ENCODE measurements at places on chromosomes 16 and 17. TPM values are rescaled to one million over a fixed set of nuclear protein-coding genes. Genes with fewer than 3 reads are reported as not detected.

DNA sequence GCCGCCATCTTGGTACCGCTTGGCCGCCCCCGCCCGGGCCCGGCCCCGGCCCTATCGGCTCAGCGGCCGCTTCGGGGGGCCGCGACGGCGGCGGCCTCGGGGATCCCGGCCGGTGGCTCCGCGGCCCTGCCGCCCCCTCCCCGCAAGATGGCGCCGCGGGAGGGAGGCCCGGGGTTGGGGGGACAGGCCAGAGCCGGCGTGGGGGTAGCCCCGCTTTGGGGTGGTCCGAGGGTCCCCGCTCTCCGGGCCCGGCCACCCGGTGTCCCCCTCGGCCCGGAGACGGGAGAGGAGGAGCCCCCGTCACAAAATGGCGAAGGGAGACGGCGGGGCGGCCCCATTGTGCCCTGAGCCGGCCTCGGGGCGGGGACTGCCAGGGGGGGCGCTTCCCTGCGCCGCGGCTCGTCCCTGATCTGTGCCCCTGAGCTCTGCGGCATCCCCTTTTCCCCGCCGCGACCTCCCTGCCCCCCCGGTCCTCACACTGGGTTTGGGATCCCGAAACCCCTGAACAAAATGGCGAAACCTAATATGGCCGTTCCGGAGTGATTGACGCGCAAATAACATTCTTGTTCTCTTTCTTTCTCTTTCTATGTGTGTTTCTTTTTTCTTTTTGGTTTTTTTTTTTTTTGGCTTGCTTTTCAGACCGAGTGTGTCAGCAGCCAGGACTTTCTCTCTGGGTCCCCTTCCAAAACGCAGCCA, 986 bp downstream of the HAPSTR1 start:
- H3K27me3 ChIP-seq, result no peaks in the 10 kb centered on the region
- H3K4me3 ChIP-seq, result peak overlapping the region; percentile 79
- peak; percentile 31 for DNase-seq
- peak overlapping the region; percentile 99 for H3K27ac ChIP-seq
- H3K4me1 ChIP-seq, result peaks cover 45% of the 10 kb centered on the region

GRCh38 chr16:27238016-27238587, 30.5 kb downstream of the NSMCE1 start:
- no peaks in the 10 kb centered on the region for H3K27me3 ChIP-seq
- peak overlapping the region; percentile 49 for H3K27ac ChIP-seq
- peaks cover 29% of the 10 kb centered on the region for H3K4me1 ChIP-seq
- DNase-seq, result no peak
- H3K4me3 ChIP-seq, result no peak overlapping the region
- no peaks in the 10 kb centered on the region for H3K36me3 ChIP-seq

- DNase-seq, result no peak
- H3K4me3 ChIP-seq, result no peak overlapping the region
- H3K27ac ChIP-seq, result no peak overlapping the region
- H3K4me1 ChIP-seq, result no peaks in the 10 kb centered on the region
- no peaks in the 10 kb centered on the region for H3K36me3 ChIP-seq
These were observed 7.2 kb upstream of the NDRG4 start for GRCh38 chr16:58492735-58493134.

GRCh38 chr17:35554668-35555067, 6.0 kb downstream of the SLFN14 start:
- H3K4me1 ChIP-seq, result no peaks in the 10 kb centered on the region
- no peaks in the 10 kb centered on the region for H3K36me3 ChIP-seq
- H3K27ac ChIP-seq, result no peak overlapping the region
- no peak for DNase-seq
- no peak overlapping the region for H3K4me3 ChIP-seq
- peaks cover 5% of the 10 kb centered on the region for H3K27me3 ChIP-seq

GRCh38 chr17:39742856-39743436, 5.2 kb downstream of the GRB7 start:
- no peak for DNase-seq
- H3K36me3 ChIP-seq, result no peaks in the 10 kb centered on the region
- no peak overlapping the region for H3K4me3 ChIP-seq
- H3K27ac ChIP-seq, result no peak overlapping the region

Gene LRRC46
- not detected for total RNA-seq

Gene PMFBP1
- not detected for total RNA-seq

DNA sequence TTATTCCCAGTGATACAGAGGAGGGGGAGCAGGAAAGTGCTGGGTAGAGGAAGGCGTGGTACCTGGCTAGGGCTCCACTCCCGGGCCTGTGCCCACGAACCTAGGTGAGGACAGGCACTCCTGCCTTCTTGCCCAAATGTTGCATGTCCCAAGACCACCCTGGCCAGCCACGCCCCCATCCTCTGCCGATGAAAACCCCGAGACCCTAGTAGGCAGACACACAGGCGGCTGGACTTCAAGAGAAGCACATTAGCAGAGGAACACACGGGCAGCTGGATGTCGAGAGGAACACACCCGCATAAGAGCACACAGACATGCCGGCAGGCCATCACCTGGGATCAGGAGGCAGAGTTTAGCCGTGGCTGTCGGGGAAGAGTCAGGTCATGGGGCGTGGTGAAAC, 1386.5 kb upstream of the GOT2 start:
- no peak for DNase-seq
- H3K27ac ChIP-seq, result no peak overlapping the region
- H3K4me1 ChIP-seq, result no peaks in the 10 kb centered on the region

DNA sequence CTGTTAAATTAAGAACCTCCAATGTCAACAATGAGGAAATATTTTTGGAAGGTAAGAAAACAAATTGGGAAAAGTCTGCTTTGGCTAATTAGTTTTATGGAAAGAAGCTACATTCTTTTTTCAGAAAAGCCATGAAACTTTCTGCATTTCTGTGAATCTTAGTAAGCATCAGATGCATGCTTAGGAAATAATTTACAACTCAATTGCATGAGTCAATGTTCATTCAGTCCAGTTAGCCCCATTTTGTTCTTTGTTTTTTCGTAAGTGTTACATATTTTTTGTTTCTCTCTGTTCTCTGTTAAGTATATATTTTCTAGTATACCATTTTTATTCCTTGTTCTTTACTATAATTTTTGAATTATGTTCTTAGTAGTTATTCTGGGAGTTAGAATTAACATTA, 195.2 kb upstream of the KIF2B start:
- no peaks in the 10 kb centered on the region for H3K27me3 ChIP-seq
- no peaks in the 10 kb centered on the region for H3K36me3 ChIP-seq
- no peak overlapping the region for H3K4me3 ChIP-seq

DNA sequence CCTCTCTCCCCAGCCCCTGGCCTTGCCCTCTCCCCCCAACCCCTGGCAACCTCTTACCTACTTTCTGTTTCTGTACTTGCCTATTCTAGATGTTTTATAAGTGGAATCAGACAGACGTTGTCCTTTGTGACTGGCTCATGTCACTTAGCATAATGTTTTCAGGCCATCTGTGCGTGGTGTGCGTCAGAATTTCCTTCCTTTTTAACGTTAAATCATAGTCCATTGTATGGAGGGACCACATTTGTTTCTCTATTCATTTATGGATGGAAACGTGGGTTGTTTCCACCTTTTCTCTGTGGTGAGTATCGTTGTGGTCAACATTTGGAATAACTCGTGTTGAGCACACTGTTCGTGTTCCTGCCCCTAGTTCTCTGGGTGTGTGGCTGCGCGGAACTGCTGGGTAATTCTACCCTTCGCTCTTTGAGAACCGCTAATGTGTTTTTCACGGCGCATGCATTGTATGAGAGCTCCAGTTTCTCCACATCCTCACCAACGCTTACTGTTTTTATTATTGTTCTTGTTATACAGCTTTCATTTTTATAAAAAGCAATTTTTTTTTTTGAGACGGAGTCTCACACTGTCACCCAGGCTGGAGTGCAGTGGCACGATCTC, 26.3 kb downstream of the ACTG1 start:
- no peaks in the 10 kb centered on the region for H3K36me3 ChIP-seq
- peaks cover 29% of the 10 kb centered on the region for H3K4me1 ChIP-seq
- H3K27ac ChIP-seq, result no peak overlapping the region

- no peaks in the 10 kb centered on the region for H3K36me3 ChIP-seq
- no peak overlapping the region for H3K4me3 ChIP-seq
- DNase-seq, result no peak
- no peaks in the 10 kb centered on the region for H3K27me3 ChIP-seq
These were observed 11.6 kb downstream of the DDX42 start for GRCh38 chr17:63785556-63785955.

Gene KRT24
- not detected for total RNA-seq

DNA sequence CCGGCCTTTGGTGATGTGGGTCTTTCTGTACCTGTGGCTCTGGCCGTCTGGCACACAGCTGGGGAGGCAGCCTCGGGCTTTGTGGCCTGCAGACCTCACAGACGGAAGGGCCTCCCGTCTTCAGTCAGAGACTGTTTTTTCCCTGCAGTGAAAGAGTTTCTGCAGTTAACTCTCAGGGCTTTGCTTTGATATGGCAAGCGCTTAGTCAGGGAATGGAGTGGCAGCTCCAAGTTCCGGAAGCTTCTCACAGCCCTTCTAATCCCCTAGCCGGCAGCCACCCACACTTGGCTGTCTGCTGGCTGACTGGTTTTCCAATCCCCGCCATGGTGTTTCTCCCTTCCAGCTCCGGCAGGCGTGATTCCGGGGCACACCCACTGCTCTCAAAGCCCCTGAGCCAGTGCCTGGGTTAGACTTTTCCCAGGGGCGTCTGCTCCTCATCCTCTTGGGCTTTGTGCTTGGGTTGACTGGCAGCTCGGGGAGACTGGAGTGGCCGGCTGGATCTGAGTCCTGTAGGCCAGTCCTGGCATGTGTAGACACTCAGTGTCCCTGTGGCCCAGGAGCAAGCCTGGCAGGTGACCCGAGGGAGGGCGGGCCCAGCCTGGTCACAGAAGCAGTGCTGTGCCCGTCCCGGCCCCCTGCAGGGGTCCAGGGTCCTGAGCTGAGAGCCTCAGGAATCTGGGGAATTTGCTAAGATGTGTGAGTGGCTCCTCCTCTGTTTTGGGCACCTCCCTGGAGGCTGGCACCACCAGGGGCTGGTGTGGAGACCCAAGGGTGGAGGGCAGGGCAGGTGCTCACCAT, 29.9 kb downstream of the BAIAP2 start:
- H3K27ac ChIP-seq, result no peak overlapping the region
- peaks cover 7% of the 10 kb centered on the region for H3K4me1 ChIP-seq
- no peak for DNase-seq
- H3K4me3 ChIP-seq, result no peak overlapping the region

Gene TANC2
- 7.1 TPM for total RNA-seq

DNA sequence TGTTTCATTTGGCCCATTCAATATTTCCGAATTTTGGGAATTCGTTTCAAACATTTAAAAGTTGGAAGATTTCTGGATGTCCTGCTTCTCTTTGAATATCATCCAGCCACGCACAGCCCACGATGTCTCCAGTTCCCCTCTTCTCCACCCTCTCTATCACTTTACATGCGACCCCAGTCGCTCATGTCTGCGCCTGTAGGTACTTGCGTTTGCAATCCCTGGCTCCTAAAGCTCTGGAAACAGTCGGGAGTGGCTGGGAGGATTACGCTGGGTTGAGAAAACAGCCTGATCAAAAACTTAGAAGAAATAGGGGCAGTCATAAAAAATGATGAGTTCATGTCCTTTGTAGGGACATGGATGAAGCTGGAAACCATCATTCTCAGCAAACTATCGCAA, 1.5 kb upstream of the SBK1 start:
- H3K27me3 ChIP-seq, result no peaks in the 10 kb centered on the region
- no peak for DNase-seq
- peaks cover 39% of the 10 kb centered on the region for H3K4me1 ChIP-seq
- H3K27ac ChIP-seq, result peak overlapping the region; percentile 73

- DNase-seq, result no peak
- peaks cover 12% of the 10 kb centered on the region for H3K4me1 ChIP-seq
- no peaks in the 10 kb centered on the region for H3K27me3 ChIP-seq
- peak overlapping the region; percentile 88 for H3K27ac ChIP-seq
- no peak overlapping the region for H3K4me3 ChIP-seq
These were observed 7.8 kb downstream of the CTF1 start for GRCh38 chr16:30904114-30904780.

DNA sequence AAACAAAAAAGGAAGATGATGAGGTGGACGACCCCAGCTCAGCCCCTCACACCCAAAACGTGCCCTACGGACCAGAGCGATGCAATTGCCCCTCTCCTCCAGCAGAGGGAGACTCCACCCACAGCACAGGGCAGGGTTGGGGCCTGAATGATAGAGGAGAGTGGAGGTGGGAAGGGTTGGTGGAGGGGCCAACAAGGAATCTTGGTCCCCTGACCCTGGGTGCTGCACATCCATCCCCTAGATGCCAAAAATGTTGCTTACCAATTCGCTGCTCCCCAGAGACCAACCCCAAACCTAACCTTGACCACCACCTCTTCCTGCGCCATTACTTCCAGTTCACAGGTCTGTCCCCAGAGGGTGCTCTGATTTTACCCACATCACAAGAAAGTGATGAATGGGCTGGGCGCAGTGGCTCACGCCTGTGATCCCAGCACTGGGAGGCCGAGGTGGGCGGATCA, 12.9 kb downstream of the P2RX5 start:
- H3K4me1 ChIP-seq, result no peaks in the 10 kb centered on the region
- H3K27me3 ChIP-seq, result no peaks in the 10 kb centered on the region
- H3K27ac ChIP-seq, result no peak overlapping the region
- H3K4me3 ChIP-seq, result no peak overlapping the region

- H3K4me3 ChIP-seq, result no peak overlapping the region
- H3K36me3 ChIP-seq, result no peaks in the 10 kb centered on the region
- no peak overlapping the region for H3K27ac ChIP-seq
- peaks cover 34% of the 10 kb centered on the region for H3K4me1 ChIP-seq
These were observed 35.5 kb downstream of the KSR1 start for GRCh38 chr17:27491713-27492190.

- peaks cover 36% of the 10 kb centered on the region for H3K36me3 ChIP-seq
- H3K4me3 ChIP-seq, result no peak overlapping the region
- no peaks in the 10 kb centered on the region for H3K27me3 ChIP-seq
- no peak for DNase-seq
- H3K27ac ChIP-seq, result no peak overlapping the region
These were observed 4.0 kb downstream of the CEMP1 start for GRCh38 chr16:2527071-2527783.

- no peaks in the 10 kb centered on the region for H3K4me1 ChIP-seq
- H3K4me3 ChIP-seq, result no peak overlapping the region
- no peaks in the 10 kb centered on the region for H3K27me3 ChIP-seq
- no peak overlapping the region for H3K27ac ChIP-seq
- H3K36me3 ChIP-seq, result no peaks in the 10 kb centered on the region
These were observed 719.7 kb upstream of the CDH8 start for GRCh38 chr16:62755938-62756337.

Data from gastrocnemius medialis (tissue), 4 donors.